A673 (cell line): ENCODE measurements at places on chromosomes 7 and 10.

DNA sequence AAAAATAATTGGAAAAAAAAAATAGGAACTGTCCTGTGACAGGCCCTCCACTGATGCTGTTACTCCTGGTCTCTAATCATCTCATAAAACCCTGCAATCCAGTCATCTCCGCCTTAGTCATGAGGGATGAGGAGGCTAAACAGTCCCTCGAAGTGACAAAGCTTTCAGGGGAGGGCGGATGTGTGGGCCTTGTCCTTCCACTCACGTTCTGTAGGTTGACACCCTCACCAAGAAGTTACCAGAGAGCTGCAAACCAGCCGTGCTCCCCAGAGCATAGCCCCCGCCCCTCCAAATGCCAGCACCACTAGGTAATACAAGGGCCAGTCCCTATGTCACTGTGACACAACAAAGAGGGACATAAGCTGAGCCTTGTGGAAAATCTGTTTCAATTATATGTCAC is 11.9 kb downstream of the COBL start:
- no peaks in the 10 kb centered on the region for H3K4me1 ChIP-seq
- no peak overlapping the region for H3K27ac ChIP-seq
- H3K4me3 ChIP-seq, result no peak overlapping the region
- no peaks in the 10 kb centered on the region for H3K27me3 ChIP-seq
- H3K36me3 ChIP-seq, result no peaks in the 10 kb centered on the region
- no peak for DNase-seq

DNA sequence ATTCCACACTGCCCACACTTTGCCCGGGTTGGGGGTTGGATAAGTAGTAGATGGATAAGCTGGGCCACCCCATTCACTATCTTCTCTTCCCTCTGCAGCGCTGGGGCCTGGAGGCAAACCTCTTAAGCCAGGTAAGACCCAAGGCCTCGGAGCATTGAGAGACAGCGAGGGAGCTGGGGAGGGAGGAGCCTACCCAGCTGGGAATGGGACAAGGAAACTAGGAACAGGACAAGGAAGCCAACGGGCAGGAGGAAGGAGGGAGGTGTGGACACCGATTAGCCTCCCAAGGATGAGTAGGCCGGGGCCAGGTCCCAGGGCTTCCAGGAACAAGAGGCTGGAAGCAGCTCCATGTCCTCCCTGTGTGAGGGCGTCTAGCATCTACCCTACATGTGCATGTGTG is 9.6 kb downstream of the ELN start:
- H3K27me3 ChIP-seq, result no peaks in the 10 kb centered on the region
- peak overlapping the region; percentile 58 for H3K27ac ChIP-seq
- peaks cover 6% of the 10 kb centered on the region for H3K36me3 ChIP-seq
- no peak overlapping the region for H3K4me3 ChIP-seq
- no peak for DNase-seq

DNA sequence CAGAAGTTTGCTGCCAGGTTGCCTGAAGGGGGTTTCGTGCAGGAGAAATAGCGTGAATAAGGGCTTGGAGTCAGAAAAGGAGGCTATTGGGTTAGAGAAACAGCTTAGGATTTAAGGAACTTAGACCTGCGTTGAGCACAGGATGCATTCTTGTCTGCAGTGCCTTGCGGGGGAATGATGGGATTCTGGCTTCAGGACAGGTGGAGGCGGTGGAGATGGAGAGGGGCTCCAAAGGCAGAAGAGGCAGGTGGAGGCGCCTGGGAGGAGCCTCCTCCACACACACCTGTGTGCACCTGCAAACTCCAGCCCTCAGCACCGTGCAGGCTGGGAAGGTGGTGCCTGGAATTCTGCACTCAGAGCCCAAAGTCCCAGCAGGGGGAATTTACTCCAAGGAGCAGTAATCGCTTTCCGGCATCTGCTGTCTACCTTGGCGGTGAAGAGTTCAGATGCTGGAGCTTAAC is 1.8 kb downstream of the CLIP2 start:
- no peaks in the 10 kb centered on the region for H3K27me3 ChIP-seq
- no peak overlapping the region for H3K27ac ChIP-seq
- no peak for DNase-seq
- peak overlapping the region; percentile 94 for H3K4me3 ChIP-seq
- H3K4me1 ChIP-seq, result peaks cover 35% of the 10 kb centered on the region

GRCh38 chr10:124369986-124370385 is 48.7 kb downstream of the OAT start:
- H3K4me1 ChIP-seq, result no peaks in the 10 kb centered on the region
- H3K36me3 ChIP-seq, result no peaks in the 10 kb centered on the region
- no peak overlapping the region for H3K4me3 ChIP-seq
- no peak overlapping the region for H3K27ac ChIP-seq
- no peak for DNase-seq

- peaks cover 32% of the 10 kb centered on the region for H3K4me1 ChIP-seq
- no peaks in the 10 kb centered on the region for H3K27me3 ChIP-seq
- H3K36me3 ChIP-seq, result peaks cover 7% of the 10 kb centered on the region
Observed at GRCh38 chr10:74841265-74841973, 15.0 kb downstream of the KAT6B start.

GRCh38 chr7:48887500-48887899 is 36.8 kb upstream of the CDC14C start:
- no peaks in the 10 kb centered on the region for H3K27me3 ChIP-seq
- no peaks in the 10 kb centered on the region for H3K36me3 ChIP-seq
- no peak overlapping the region for H3K27ac ChIP-seq
- no peaks in the 10 kb centered on the region for H3K4me1 ChIP-seq

DNA sequence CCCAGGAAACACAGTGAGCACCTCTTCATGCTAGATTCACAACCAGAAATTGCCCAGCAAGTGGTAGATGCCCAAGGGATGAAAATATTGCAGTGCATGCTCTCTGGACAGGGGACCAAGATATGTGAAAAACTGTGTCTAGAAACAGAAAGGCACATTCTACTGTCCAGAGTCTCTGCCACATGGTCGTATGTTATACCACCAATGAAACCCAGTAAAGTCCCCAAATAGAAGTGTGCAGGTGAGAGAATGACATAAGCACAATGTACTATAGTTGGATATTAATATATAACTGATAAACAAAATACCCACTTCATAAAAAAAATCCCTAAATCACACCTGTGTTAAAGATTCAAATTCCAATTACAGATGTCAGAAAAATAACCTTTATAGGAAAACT is 43.8 kb downstream of the RASGEF1A start:
- H3K4me1 ChIP-seq, result no peaks in the 10 kb centered on the region
- no peak for DNase-seq
- no peak overlapping the region for H3K4me3 ChIP-seq

DNA sequence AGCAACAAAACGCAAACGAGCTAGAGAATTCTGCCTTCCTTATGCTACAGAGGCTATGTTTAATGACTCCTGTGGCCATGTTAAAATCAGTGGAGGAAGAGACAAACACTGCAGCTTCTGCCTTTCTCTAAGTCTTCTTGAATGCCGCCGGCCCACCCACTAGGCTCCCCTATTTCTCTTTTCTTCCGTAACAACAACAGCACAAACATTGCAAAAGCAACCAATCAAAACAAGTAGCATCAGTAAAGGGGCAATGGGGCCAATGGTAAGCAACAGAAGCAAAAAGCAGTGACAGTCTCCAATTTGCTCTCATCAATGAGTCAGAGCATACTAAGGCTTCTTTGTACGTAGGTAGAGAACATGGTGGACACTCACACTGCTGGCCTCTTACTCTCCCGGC is 26.8 kb downstream of the DNAJC1 start:
- DNase-seq, result no peak
- H3K4me3 ChIP-seq, result no peak overlapping the region
- no peaks in the 10 kb centered on the region for H3K36me3 ChIP-seq
- peaks cover 28% of the 10 kb centered on the region for H3K4me1 ChIP-seq
- H3K27ac ChIP-seq, result no peak overlapping the region

GRCh38 chr10:125156196-125156595 is 4.2 kb downstream of the CTBP2 start:
- H3K36me3 ChIP-seq, result no peaks in the 10 kb centered on the region
- peaks cover 32% of the 10 kb centered on the region for H3K4me1 ChIP-seq
- no peak for DNase-seq

DNA sequence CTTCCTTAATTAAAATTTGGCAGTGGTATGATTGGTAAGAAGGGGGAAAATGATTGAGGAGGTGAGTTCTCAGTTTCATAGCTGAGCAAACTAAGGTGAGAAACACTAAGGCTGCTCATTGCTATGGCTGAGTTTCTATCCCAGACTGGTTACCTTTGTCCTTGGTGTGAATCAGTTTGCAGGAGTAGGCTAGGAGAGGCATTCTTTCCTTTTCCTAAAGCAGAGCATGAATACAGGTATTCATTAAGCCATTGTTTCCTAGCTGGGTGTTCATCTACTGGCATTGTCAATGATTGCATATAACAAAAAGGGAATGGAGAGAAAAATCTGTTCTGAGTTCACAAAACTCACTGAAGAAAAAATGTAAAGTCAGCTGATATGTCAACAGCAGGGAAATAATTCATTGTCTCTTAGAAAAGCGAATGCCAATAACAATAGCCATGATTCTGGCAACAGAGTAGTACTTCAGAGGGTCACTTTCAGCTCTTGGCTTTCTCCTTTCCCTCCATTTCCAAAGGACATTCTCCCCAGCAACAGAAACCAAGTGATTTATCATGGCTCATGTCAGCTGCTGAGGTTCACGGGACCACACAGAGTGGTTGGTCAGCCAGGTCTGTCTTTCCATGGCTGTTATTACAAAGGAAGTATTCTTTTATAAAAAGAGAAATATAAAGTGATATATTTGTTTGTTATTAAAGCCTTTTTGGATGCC is 234.0 kb downstream of the BICC1 start:
- no peaks in the 10 kb centered on the region for H3K36me3 ChIP-seq
- no peak overlapping the region for H3K4me3 ChIP-seq
- no peaks in the 10 kb centered on the region for H3K27me3 ChIP-seq
- no peaks in the 10 kb centered on the region for H3K4me1 ChIP-seq
- H3K27ac ChIP-seq, result no peak overlapping the region

DNA sequence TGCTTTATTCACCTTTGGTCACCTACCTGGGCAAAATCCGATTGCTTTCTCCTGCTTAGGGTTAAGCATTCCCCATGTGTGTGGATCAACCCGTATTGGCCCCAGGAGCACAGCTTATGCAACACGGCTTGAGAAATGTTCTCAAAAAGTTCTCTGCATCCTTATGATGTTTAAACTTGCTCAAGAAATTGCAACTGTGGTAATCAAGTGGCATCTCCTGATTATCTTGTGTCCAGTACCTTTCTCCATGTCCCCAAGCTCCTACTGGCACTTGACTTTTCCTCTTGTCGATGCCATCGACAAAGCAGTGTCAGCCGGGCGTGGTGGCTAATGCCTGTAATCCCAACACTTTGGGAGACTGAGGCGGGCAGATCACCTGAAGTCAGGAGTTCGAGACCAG is 4.7 kb upstream of the PKD2L1 start:
- H3K27ac ChIP-seq, result no peak overlapping the region
- DNase-seq, result no peak
- H3K27me3 ChIP-seq, result no peaks in the 10 kb centered on the region
- H3K4me3 ChIP-seq, result no peak overlapping the region
- H3K4me1 ChIP-seq, result no peaks in the 10 kb centered on the region
- H3K36me3 ChIP-seq, result no peaks in the 10 kb centered on the region

GRCh38 chr10:44980309-44981171 is 1.9 kb upstream of the DEPP1 start:
- no peak overlapping the region for H3K4me3 ChIP-seq
- peaks cover 20% of the 10 kb centered on the region for H3K4me1 ChIP-seq
- H3K36me3 ChIP-seq, result no peaks in the 10 kb centered on the region
- DNase-seq, result no peak
- no peak overlapping the region for H3K27ac ChIP-seq

GRCh38 chr10:17240096-17240495 is 12.1 kb downstream of the VIM start:
- H3K27me3 ChIP-seq, result no peaks in the 10 kb centered on the region
- peaks cover 34% of the 10 kb centered on the region for H3K36me3 ChIP-seq
- no peak overlapping the region for H3K4me3 ChIP-seq
- no peak overlapping the region for H3K27ac ChIP-seq

DNA sequence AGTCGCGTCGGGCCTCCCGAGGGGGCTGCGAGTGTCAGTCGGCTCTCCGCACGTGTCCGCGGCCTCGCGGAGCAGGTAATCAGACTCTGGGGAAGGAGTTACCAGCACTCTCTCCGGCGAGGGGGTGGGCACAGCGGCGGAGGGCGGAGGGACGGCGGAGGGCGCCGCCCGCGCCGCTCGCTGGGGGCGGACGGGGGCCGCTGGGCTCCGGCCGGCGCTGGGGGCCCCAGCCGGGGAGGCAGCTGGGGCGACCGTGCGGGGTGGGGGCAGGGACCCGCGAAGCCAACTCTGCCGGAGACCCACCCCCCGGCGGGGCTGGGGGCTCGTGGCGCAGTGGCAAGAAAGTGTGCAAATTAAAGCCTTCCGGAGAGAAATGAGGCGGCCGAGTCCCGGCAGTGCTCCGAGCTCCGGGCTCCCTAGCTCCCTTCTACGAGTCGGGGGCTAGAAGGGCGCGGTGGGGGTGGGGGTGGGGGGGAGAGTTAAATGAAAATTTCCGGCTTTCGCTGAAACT is at the start of gene CDK6:
TSS of gene CDK6 (minus strand) at position 85 of the 511 bp plus-strand sequence. CDS start 3,250 bp downstream, outside the sequence.
- peak; percentile 43 for DNase-seq
- no peak within 1 kb of the TSS for H3K27ac ChIP-seq
- peak within 1 kb of the TSS; percentile 83 for H3K4me3 ChIP-seq
- H3K36me3 ChIP-seq, result no peaks in the 10 kb centered on the region
